H1 (cell line): ENCODE measurements at places on chromosomes 1 and 21.

- H3K4me1 ChIP-seq = peaks cover 13% of the 10 kb centered on the region
- peak overlapping the region; percentile 53 for H3K27ac ChIP-seq
- DNase-seq = no peak
- no peaks in the 10 kb centered on the region for H3K36me3 ChIP-seq
Measured at GRCh38 chr1:233294913-233295236, 650 bp downstream of the PCNX2 start.

- no peak overlapping the region for H3K27ac ChIP-seq
- H3K4me1 ChIP-seq = no peaks in the 10 kb centered on the region
- no peaks in the 10 kb centered on the region; the same call in 1 of the 2 replicates for H3K27me3 ChIP-seq
- no peaks in the 10 kb centered on the region for H3K36me3 ChIP-seq
- DNase-seq = peak; percentile 26
- H3K4me3 ChIP-seq = no peak overlapping the region
Measured at GRCh38 chr1:41322101-41322661, 39.1 kb upstream of the FOXO6 start.

DNA sequence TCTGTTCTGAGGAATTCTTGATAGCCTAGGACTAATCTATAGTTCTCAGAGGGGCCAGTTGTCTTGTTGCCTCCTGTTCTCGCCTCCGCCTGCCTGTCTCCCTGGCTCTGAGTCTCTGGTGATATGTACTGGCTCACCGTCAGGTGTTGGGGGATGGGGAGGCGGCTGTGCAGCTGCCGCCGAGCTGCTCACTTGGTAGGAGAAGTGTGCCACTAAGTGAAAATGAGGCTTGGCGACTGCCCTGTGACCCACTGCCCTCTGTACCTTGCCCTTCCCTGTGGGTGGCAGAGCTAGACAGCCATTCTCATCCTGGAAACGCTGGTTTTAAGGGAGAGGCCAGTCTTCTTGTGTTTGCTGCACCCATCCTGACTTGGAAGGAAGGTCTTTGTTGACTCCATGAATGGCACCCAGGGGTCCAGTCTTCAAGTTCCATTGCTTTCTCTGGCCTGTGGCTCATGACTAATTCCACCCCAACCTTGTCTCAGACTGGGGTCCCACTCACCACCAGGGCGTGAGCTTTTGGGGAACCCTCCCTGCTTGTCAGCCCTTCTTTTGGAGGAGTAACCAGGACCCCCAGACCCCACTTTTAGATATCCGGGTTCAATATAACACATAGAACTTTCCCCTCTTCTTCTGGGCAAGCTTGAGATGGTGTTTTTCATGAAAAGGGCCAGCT is 120.6 kb downstream of the CACNA1E start:
- DNase-seq = no peak
- no peaks in the 10 kb centered on the region for H3K36me3 ChIP-seq
- peaks cover 4% of the 10 kb centered on the region; the same call in 1 of the 2 replicates for H3K4me1 ChIP-seq
- H3K27me3 ChIP-seq = no peaks in the 10 kb centered on the region
- no peak overlapping the region for H3K4me3 ChIP-seq
- H3K27ac ChIP-seq = no peak overlapping the region

DNA sequence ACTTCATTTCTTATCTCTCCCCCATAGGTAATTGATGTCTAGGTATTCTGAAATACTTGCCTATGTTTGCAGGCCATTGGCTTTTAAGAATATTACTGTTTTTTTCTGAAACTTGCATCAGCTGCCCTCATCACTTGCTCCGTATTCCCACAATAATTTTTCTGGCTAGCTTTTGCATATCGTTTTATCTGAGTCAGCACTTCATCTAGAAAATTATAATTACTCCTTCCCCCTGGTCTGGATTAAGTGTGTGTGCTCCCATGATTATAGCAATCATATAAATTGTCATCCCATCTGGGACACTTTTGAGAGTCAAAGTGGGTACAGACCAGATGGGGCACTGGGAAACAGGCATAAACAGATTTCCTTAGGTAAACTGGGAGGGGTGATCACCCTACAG is 583.2 kb upstream of the B3GALT2 start:
- H3K27me3 ChIP-seq = no peaks in the 10 kb centered on the region
- H3K27ac ChIP-seq = no peak overlapping the region
- DNase-seq = no peak
- no peak overlapping the region for H3K4me3 ChIP-seq
- no peaks in the 10 kb centered on the region for H3K4me1 ChIP-seq

DNA sequence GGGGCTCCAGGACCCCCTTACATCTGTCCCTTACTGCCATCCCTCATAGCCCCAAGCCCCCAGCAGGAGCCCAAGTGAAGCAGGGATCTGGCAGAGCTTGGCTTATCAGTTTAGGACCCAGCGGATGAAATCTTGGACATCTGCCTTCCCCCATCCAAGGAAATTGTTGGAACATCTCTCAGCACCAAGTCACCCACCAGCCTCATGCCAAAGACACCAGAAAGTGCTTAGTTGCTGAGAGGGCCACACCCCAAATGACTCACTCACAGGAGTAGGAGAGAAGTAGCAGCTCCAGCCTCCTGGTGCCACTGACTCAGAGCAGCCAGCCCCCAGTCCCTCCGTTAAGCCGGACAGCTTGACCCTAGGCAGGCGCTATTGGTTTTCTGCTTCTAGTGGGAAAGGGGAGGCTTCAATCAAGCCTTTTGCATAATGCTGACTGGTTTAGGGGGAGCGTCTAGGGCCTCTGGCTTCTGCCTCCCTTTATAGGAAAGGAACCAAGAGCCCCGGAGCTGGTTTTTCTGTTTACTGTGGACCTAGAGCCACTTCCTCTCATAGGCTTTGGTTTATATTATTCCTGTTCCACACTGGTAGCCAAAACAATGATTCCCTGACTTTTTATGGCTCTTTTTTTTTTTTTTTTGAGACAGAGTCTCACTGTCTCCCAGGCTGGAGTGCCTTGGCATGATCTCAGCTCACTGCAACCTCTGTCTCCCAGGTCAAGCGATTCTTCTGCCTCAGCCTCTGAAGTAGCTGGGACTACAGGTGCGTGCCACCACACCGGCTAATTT is 114.2 kb upstream of the IPO9 start:
- peaks cover 3% of the 10 kb centered on the region for H3K4me1 ChIP-seq
- DNase-seq = peak; percentile 43
- no peak overlapping the region for H3K27ac ChIP-seq
- no peak overlapping the region for H3K4me3 ChIP-seq
- no peaks in the 10 kb centered on the region for H3K27me3 ChIP-seq
- H3K36me3 ChIP-seq = no peaks in the 10 kb centered on the region

GRCh38 chr1:33626801-33627200 is 154.4 kb downstream of the ZSCAN20 start:
- peaks cover 5% of the 10 kb centered on the region for H3K36me3 ChIP-seq
- H3K4me3 ChIP-seq = no peak overlapping the region
- no peaks in the 10 kb centered on the region for H3K27me3 ChIP-seq
- H3K27ac ChIP-seq = no peak overlapping the region
- DNase-seq = no peak
- no peaks in the 10 kb centered on the region for H3K4me1 ChIP-seq

DNA sequence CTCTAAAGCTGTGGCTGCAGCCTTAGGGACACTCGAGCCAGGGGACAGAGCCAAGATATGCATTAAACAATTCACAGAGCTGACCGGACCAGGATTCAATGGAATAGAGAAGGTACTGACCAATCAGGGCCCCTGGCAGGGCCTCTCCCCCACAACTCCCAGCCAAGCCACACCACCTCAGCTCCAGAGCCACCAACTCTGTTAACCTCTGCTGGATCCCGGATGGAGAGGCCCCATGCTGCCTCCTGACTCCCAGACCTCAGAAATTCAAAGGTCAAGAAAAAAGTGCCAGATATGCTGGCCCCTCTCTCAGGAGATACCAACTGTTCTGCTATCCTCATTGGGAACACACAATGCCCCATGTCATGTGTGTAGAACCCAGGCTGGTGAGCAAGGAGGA is 62.1 kb downstream of the CD46 start:
- no peaks in the 10 kb centered on the region for H3K4me1 ChIP-seq
- H3K36me3 ChIP-seq = no peaks in the 10 kb centered on the region
- H3K27ac ChIP-seq = no peak overlapping the region
- DNase-seq = no peak

GRCh38 chr1:98949166-98949565 is 55.5 kb downstream of the PLPPR5 start:
- no peaks in the 10 kb centered on the region for H3K27me3 ChIP-seq
- no peak overlapping the region for H3K27ac ChIP-seq
- H3K4me3 ChIP-seq = no peak overlapping the region
- H3K36me3 ChIP-seq = no peaks in the 10 kb centered on the region
- no peak for DNase-seq
- no peaks in the 10 kb centered on the region for H3K4me1 ChIP-seq

DNA sequence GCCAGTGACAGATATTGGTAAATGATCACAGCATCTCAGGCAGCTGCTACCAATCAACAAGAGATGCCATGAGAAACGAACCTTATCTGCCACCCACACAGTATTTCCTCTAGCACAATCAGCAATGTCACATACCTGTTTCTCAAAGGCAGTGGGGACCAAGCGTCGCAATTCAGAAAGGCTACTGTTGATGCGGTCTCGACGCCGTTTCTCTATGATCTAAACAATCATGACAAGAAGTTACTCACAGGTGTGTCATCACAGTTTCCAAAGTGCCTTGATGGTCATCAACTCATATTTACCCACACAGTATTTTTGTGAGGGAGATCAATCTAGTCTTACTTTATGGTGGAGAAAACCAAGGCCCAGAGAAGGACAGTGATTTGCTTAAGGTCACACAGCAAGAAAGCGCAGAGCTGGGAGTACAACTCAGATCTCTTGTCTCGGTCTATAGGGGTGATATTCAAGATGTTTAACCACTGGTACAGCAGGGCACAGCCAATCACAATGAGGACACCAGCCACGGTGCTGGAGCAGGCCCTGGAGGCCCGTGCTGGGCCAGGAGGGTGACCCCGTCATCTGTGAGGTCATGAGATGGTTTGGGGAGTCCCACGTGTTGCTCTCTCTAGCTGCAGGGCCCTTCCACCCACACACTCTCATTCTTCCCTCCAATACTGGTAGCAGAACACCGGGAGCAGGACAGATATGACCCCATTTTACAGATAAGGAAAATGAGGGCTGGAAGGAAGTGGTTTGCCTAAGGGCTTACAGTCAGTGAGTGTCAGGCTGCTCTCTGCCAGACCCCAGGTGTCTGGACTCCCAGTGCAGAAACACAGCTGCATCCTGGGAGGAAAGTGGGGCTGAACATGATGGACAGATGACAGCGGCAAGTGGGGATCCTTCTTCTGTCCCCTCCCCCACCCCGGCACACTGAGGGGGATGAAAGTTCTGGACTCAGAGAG is 7.8 kb downstream of the HEYL start:
- peaks cover 2% of the 10 kb centered on the region for H3K4me1 ChIP-seq
- no peak overlapping the region for H3K4me3 ChIP-seq
- no peak for DNase-seq
- H3K27me3 ChIP-seq = no peaks in the 10 kb centered on the region
- H3K36me3 ChIP-seq = no peaks in the 10 kb centered on the region

DNA sequence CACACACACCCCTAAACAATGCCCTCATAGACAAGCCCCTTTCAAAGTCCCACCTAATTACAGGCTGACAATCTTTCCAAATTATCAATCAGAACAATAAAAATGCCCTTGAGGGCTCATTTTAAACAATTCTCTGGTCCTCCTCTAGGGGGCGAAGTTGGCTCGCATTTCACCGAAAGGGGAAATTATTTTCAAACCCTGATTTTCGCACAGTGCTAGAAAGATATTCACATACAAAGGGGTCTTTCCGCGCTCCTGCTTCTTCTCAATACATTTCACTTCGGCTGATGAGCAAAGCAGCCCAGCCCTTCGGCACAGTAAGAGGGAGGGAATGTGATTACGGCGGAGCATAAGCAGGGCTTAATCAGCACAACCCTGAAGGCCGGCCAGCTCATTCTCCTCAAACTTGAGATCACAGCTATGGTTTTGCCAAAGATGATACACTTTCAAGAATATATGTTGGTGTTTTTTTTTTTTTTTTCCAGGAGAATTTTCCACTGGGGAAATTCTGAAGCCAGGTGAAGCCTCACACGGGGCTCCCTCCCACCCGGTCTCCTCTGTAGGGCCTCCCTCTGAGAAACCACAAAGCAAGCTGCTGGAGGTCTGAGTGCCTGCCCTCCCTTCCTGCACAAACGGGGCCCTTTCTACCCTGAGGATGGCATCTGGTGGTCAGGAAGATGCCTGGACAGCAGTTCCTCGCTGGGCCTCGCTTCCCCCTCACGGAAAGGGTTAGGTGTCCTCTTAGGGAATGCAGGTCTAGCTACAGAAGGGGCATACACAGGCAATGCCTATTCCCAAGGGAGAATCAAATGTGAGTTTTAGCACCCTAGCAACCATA is 66.9 kb downstream of the GNG12 start:
- H3K4me3 ChIP-seq = no peak overlapping the region
- no peaks in the 10 kb centered on the region for H3K27me3 ChIP-seq
- H3K27ac ChIP-seq = no peak overlapping the region
- H3K4me1 ChIP-seq = peaks cover 3% of the 10 kb centered on the region
- H3K36me3 ChIP-seq = no peaks in the 10 kb centered on the region

DNA sequence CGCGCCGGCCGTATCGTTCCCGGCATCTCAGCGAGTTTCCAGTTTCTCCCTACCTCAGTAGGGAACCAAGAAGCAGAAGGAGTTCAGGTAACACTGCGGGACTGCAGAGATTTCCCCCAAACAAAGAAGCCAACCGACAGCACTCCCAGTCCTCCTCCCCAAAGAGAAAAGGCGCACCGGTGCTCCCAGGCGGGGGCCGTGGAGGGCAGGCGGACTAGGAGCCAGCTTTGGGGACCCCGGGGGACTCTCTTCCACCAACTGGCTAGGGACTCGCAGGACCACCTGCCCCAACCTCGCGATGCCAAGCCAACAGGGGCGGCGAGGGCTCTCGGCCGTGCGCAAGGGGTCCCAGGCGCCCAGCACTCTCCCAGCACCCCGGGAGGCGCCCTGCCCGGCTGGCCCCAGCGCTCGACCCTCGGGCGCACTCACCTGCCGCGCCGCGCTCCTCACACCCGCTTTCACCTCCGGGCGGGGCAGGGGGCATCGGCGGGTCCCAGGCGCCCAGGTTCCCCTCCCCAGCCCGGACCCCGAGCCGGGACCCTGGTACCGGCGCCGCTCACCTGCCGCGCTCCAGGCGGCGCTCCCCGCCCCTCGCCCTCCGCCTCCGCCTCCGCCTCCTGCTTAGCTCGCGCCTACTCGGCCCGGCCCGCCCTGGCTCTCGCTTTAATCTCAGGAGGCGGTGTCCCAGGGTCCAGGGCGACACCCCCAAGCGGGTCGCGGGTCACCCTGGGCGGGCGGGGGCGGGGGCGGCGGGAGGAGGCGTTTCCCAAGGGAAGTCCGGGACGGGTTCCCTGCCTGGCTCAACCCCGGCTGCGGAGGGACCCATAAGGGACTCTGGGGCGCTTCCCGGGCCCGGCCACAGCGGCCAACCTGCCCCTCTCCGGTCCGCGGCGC is at the start of gene TMPRSS2:
TMPRSS2 (minus strand) TSS at position 638 of the 894 bp plus-strand sequence. CDS start 10,025 bp downstream, outside the sequence.
- DNase-seq = no peak
- H3K36me3 ChIP-seq = no peaks in the 10 kb centered on the region
- no peak within 1 kb of the TSS for H3K27ac ChIP-seq
- peaks cover 6% of the 10 kb centered on the region for H3K4me1 ChIP-seq

- H3K36me3 ChIP-seq = peaks cover 14% of the 10 kb centered on the region
- no peak overlapping the region for H3K27ac ChIP-seq
- H3K4me3 ChIP-seq = no peak overlapping the region
- H3K4me1 ChIP-seq = no peaks in the 10 kb centered on the region
- H3K27me3 ChIP-seq = peaks cover 40% of the 10 kb centered on the region
Measured at GRCh38 chr1:154499446-154499845, 2.6 kb upstream of the TDRD10 start.
